ENCODE measurements at places on chromosomes 13 and 19.

GRCh38 chr19:17105556-17105955 lies 30.0 kb downstream of the MYO9B start:
- no peak for DNase-seq

- peak; percentile 16 for DNase-seq
Measured at GRCh38 chr13:101757446-101758039, 305.1 kb downstream of the ITGBL1 start.

DNA sequence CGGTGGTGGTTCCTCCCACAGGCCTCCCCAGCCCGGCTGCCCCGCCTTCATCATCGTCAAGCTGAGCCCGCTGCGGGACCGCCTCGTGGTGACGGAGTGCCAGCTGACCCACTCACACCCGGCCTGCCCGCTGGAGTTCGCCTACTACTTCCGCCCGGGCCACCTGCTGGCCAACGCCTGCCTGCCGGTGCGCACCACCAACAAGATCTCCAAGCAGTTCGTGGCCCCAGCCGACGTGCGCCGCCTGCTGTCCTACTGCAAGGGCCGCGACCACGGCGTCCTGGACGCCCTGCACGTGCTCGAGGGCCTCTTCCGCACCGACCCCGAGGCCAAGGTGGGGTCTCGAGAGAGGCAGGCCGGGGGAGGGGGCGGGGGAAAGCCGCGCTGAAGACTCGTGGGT lies 12.0 kb downstream of the ZSWIM9 start:
- no peak for DNase-seq

DNA sequence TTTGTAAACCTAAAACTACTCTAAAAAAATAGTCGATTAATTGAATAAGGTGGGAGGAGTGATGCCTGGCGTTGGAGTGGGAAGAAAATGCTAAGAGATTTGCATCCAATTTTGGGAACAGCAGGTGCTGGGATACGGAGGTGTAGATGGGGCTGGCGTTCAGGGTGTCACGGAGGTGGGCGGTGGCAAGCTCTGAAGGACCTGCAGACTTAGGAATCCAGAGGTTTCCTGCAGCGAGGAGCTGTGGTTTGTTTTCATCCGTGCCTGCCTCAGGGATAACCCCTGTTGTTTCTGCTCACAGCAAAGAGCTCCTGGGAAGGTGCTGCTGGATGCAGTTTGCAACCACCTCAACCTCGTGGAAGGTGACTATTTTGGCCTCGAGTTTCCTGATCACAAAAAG lies 166.4 kb upstream of the RNF113B start:
- no peak for DNase-seq

DNA sequence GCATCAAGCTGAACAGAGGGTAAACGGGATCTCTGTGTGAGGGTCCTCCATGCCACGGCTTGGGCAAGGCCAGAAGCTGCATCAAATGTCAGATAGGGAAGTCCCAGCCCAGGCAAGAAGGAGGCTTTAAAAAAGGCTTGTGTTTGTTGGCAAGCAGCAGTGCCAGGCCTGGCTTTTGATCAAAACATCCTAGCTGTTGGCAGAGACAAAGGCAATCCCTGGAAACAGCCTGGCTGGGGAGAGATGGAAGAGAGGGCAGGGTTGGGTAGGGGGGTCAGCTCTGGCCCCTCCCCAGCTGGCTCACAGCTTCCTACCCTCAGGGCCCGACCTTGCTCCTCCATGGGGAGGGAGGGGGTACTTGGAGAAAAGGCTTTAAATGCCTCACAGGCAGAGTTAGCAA lies 61.8 kb upstream of the KCTD15 start:
- no peak for DNase-seq

DNA sequence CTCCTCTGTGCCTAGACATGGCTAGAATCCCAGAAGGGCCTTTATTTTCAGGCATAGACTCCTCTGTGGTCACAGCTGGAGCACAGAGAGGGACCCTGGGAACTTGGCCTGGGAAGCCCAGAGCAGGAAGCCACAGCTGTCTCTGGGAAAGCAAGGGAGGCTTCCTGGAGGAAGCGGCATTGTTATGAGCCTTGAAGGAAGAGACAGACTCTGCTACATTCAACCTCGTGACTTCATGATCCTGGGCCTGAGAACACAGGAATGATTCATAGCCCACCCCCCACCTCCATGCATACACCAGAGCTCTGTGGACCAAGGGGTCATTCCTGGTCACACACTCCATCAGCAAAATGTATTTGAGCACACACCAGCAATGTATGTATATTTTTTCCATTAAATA lies 8.6 kb downstream of the RDH8 start:
- no peak for DNase-seq

DNA sequence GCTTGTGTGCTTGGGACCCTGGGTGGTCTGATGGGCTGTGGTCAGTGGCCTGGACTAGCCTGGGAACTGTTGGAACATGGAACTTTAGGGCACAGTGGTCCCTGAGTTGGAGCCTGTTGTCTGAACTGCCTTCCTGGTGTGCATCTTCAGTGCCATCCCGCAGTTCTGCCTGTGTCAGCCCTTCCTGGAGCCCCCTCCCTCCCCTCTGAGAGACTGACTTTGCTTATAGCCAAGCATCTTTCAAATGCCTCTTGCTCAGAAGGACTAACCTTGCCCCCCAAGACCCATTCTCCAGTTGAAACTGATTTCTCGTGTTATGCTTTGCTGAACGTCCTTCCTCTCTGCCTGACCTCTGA lies 14.3 kb downstream of the MAU2 start:
- DNase-seq: no peak

DNA sequence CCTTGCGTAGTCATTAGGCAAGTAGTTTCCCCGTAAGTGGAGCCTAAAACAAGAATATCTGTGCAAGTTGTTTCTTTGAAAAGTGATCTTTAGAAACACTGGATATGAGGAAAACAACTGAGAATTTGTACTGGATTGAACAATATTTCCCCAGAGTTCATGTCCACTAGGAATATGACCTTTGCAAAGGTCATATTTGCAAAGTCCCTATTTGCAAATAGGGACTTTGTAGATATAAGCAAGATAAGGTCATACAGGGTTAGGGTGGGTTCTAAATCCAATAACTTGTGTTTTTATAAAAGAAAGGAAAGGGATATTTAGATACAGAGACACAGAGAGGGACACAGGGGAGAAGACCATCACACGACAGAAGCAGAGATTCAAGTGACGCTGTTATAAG lies 489.2 kb upstream of the ATXN8OS start:
- no peak for DNase-seq

GRCh38 chr19:23916991-23917390 lies 2.3 kb downstream of the ZNF726 start:
- DNase-seq: no peak

DNA sequence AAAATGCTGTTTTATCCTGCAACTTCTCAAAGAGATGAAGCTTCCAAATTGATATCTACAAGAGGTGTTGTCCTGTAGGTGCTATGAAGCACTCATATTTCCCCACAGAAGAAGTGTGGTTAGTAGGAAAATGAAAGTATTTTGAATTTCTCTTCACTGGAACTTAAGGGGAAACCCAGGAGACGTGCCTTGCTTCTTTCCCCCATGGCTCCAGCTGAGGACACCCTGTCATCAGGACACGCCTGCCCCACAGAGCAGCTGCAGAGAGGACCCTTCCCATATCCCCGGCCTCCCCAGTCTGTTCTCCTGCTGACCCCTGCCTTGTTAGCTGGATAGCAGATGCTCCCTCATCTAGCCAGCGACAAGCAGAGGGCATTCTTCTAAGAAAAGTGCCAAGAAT lies 371.3 kb downstream of the COG6 start:
- no peak for DNase-seq

DNA sequence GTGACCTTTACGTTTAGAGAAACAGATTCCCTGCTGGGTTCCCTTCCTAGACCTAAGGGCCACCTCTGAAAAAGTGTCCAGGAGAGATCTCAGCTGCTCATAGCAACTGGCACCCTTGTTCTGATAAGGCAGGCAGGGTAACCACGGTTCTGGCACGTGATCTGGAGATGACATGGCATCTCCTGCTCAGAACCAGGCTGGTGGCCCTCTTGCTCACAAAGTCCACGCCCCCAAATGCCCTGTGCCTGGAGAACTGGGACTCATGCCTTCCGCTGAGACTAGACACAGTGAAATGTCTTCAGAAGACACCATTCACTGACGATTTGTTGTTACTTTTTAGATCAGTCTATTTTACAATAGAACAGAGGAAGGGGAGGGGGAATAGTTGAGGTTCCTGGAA lies 174.1 kb downstream of the ZNF536 start:
- DNase-seq: no peak

DNA sequence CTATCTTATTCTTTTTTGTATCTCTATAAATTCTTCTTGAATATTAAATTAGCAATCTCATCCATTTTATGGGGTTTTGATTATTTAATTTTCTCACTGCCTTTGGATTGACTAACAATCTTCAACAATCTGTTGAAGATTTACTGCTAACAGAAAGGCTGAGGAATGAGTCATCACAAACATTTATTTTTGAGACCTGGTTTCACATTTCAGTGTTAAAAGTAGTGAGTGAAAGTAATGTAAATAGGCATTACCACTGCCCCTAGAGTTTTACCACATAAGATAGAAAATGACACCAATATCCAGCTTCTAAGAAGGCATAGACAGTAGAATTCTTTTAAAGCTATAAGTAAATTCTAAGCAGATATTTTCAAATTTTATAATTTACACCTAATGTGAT lies 472.8 kb downstream of the OLFM4 start:
- DNase-seq: no peak

- no peak for DNase-seq
Measured at GRCh38 chr13:73364736-73365135, 305.9 kb downstream of the KLF5 start.

- DNase-seq: no peak
Measured at GRCh38 chr13:33917190-33917589, 99.2 kb downstream of the RFC3 start.

GRCh38 chr19:57552432-57552831 lies 7.2 kb downstream of the ZNF550 start:
- DNase-seq: no peak

GRCh38 chr13:110442930-110443621 lies 118.4 kb downstream of the RAB20 start:
- DNase-seq: no peak

GRCh38 chr19:47370045-47370611 lies 21.0 kb downstream of the DHX34 start:
- DNase-seq: peak; percentile 92

- DNase-seq: no peak
Measured at GRCh38 chr13:31175847-31176532, 14.3 kb upstream of the HSPH1 start.

DNA sequence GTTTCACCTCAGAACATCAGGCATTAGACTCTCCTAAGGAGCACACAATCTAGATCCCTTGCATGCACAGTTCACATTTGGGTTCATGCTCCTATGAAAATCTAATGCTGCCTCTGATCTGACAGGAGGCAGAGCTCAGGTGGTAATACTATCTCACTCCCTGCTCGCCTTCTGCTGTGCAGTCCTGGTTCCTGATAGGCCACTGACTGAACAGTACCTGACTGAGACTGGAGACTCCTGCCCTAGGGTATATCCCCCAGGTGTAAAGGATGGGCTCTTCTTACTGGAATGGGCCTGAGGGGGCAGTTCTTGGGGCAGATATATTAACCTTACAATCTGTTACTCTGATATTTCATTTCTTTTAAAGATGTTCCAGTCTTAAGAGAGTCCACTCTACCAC lies 6.3 kb downstream of the OBI1 start:
- DNase-seq: no peak

DNA sequence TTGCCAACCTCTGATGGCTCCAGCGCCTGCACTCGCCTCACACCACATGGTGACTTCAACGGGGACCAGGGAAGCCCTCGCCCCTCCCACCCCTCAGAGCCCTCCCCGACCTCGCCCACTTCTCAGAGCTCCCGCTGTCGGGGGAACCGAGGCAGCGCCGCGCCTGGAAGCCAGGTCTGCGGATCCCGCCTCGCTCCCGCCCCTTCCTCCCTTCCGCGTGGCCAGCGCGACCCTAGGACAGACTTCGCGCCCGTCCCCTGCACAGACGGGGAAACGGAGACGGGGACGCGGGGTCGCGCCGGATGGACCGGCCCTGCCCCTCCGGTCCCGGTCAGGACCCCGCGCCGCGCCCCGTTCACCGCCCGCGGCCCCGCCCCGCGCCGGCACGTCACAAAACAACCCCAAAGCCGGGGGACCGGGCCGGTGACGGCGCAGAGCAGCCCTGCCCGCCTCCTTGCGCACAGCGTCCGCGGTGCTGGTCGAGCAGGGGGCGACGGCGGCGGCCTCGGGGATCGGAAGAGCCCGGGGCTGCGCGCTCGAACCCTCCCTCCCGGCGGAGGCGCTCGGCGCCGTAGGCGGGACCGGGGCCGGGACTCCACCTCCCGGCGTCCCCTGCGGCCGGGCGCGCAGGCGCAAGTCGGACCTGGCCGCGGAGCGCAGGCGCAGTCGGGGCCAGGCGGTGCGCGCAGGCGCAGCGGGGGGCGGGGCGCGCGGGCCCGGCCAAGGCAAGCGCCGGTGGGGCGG lies 379 bp upstream of the CDC34 start:
- DNase-seq: no peak
